ENCODE measurements at places on chromosomes 6 and 20.

GRCh38 chr6:27814665-27815424, 97.4 kb downstream of the OR2B2 start:
- DNase-seq = peak; percentile 97

DNA sequence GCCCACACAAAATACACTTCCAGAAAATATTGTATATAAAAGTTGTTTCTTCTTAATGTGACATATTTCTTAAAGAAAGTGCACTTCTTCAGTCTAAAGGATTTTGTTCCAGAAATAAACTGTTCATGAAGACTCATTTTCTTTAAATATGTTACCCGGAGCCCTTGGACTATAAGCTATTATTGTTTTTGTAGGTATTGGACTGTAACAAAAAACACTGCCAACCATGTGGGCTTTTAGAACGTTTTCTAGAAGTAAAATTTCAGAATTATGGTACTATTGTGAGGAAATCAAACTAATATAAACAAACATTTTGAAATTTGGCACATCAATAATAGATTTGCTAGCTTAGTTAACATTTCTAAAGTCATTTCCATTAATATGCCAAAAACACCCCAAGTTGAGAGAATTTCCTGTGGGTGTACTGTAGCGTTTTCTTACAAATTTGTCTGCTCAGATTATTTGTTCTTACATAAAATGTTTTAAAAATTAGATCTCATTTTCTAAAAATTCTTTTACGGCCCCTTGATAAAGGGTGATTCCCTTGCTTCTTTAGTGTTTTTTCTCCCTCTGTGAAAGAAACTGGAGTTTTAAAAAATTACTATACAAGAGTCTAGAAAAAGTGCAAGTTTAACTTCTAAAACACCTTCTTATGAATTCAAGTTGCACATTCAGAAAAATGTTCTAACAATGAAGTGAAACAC, 3.4 kb downstream of the NKX2-4 start:
- DNase-seq = no peak

GRCh38 chr20:60001108-60001507, 42.9 kb downstream of the CDH26 start:
- no peak for DNase-seq

- DNase-seq = no peak
These were observed 48.9 kb upstream of the EPHA7 start for GRCh38 chr6:93468291-93468690.

DNA sequence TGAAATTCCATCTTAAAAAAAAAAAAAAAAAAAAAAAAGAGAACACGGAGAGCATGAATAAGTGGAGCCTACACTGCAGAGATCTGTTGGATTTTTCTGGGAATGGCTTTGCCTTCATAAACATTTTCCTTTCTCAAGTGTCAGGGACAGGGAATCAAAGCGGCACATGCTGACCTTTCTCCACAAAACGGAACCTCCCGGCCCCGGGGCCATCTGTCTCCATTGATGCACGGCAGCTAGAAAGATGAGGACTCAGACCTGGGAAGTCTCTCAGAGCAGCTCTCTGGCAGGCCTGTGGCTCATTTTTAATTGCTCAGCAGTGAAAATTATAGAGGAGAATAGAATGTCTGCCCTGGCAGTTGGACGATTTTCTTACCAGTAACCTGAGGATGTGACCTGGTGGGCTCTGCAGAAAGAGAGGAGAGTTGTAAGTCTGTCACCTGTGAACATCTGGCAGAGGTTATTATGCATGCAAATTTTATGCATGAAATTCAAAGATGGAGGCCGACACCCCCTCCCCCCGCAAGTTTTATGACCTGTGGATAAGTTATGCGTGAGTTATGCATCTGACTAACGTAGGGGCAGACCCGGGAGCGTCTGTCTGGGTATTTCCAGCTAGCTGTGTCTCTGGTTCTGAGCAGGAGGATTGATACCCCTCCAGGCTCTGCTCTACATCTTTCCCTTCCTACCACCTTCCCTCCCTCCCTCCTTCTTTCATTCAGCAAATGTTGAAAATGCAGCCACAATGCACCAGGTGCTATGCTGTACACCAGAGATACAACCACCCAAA, 352.5 kb downstream of the CDH26 start:
- no peak for DNase-seq

GRCh38 chr6:159887146-159887545, 3.6 kb upstream of the MAS1 start:
- DNase-seq = no peak

DNA sequence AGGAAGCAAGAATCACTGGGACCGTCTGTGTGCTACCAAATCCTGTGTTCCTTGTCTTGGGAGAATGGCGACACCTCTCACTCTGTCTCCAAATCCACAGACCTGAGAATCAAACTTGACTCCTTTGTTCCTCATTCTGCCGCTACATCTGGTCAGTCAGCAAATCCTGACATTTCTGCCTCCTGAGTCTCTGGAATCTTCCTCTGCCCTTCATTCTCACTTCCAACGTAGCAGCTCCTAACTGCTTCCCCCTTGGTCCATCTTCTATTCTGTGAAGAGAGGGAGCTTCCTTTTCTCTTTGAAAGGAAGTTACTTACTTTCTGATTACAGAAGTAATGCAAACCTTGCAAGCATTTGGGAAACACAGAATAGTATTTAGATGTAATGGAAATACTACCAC, 37.7 kb downstream of the SYTL3 start:
- DNase-seq = no peak

DNA sequence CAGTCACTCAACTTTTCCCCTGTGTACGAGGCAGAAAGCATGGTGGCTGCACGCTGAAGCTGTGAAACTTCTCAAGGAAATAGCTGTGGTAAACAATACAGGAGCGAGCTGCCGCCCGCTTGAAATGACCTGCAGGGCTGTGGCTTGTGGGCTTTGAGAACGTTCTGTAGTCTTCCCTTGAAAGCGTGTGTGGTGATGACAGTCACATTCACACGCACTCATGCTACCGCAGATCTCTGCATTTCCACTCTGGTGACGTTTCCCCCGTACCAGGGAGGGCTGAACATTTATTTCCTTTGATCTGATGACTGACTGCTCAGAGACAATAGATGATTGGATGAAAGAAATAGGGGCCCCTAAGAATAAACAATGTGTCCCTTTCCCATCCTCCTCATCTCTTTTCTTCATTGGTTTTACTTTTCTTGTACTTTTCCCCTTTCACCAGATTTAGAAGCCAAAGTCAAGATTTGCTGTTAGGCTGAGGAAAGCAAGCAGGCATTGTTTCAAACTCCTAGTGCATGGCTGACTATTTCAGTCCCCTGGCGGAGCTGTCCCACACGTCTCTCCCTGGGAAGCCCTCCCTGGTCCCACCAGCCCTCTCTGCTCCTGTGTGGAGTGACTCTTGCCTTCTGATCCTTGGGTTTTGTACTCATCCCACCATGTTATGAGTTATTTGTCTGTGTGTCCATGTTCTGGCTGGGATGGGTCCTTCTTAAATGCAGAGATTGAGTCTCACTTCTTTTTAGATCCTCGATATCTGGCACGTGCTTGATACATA, 3.9 kb downstream of the SYTL3 start:
- no peak for DNase-seq

GRCh38 chr6:110547266-110547964, 71.0 kb upstream of the SLC22A16 start:
- DNase-seq = no peak

DNA sequence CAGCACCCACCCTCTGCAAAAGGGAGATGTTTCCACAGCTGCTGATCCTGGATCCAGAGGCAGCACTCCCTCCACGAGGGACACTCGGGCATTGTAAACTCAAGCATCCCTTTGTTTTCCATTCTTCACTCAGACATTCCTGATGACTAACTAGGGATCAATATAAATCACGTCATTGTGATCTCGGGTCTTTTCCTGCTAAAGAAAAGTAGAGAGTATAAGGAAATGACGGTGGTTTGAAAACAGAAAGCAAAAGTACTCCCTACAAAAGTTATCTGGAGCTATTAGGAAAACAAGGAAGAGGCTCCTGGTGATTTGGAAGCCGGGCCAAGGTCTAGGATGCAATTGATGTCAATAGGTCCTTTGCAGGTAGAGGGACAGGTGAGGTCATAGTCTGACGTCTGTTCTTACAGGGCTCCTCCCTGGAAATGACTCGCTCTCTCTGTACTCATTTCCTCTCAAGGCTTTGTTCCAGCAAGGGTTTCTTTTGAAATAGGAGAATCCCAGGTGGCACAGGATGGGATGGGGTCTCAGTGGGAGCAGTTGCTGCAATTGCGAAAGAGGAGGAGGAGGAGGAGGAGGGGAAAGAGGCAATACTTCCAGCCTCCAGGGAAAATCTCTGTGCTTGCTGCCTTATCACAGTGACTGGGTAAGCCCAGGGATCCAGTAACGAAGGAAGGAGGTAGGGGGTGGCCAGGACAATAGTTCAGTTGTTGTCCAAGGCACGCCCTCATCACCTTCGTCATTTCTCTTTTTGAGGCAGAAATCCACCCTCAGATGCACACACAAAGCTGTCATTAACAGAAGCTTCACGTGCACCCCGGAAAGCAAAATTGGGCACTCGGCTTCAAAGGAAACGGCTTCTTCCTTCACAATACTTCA, 222.8 kb downstream of the LY86 start:
- no peak for DNase-seq

GRCh38 chr6:87572883-87573282, 16.9 kb downstream of the RARS2 start:
- no peak for DNase-seq

- DNase-seq = no peak
These were observed 75.4 kb upstream of the FRMD1 start for GRCh38 chr6:168154263-168154917.

DNA sequence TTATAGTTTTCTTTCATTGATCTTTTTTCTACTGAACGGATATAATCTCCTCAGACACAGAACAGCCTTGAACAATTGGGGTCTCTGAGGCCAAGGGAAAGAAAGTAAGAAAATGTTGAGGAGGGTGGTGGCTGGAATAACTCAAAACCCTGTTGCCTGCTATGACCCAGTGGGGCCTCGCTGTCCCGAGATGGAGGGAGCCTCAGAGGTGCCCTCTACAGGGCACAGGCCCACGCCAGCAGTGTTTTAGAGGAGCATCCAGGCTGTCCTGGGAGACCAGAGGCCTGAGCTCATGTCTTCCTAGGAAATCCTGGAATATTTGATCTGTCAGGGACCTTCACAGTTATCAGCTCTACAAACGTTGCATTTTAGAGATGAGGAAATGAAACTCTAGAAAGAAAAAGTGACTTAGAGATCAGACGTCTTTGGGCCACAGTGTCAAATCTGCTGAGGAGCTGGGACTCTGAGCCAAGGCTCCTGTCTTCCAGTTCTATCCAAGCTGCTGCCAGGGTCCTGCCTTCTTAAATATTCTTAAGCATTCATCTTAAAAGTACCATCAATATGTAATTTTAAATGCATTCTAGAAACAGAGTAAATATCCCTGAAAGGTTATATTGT, 26.3 kb downstream of the ALDH5A1 start:
- peak; percentile 51 for DNase-seq

- DNase-seq = no peak
These were observed 437.8 kb downstream of the CDH26 start for GRCh38 chr20:60395991-60396390.

DNA sequence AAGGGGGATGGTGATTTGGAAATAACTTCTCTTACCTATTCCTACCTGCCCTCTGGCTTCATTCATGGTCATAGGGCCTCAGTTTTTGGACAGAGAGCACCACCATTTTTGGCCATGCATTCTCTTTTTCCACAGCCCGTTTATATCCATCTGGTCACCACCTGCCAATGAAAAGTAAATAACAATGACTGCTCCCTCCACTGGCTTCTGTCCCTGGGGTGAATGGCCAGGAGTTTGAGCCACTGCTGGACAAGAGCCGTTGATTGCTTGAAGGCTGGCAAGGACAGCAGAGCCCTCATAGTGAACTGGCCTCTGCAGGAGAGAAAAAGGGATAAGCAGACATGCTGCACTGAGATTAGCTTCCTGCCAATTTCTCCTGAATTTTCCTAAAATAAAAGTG, 261.8 kb downstream of the ADGB start:
- DNase-seq = no peak

DNA sequence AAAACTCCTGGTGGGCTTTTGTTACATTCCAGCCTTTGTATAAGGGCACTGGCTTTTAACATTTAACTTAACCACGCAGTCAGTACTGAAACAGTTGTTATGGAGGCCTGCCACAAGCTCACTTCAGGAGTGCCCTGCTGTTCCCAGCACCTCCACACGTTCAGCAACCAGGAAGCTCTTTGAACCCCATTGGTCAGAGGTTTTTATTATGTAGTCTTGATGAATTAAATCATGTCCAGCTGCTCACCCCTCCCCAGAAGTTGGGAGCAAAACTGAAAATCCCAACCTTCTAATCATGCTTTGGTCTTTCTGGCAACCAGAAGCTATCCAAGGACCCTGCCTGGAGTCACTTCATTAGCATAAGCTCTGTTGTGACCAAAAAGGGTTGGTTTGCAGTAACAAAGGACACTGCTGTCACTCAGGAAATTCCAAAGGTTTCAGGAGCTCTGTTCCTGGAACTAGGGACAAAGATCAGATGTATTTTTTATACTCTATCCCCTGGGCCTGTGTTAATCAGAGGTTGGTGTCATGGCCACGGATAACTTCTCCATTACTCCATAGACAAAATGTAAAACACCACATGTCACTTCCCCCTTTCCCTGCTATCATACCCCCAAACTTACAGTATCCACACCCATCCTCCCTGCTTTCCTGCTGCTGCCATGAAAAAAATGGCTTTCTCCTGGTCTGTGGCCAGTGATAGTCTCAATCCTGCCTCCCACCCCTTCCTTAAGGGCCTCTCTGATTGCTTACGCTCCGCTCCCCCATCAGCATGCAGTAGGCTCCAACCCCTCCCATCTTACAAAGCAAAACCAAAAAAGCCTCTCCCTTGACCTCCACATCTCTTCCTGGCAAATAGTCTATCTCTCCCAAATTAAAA, 3.1 kb downstream of the ARMC12 start:
- DNase-seq = no peak

- no peak for DNase-seq
These were observed 6.8 kb upstream of the HLA-B start for GRCh38 chr6:31363811-31364210.

DNA sequence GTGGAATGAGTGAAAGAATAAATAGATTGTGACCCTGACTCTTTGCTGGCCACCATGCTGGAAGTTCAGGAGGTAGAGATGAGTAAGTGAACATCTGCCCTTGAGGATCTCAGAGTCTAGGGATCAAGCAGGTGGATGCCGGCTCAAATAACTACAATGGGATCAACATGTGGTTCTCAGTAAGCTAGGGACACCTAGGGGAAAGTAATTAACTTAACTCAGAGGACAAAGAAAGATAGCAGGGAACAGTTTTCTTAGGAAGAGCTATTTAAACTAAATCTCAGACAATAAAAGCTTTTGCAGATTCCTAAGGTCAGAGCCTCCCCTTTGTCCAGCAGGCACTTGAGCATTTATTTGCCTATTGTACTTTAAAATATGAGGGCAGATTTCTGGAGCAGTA, 29.1 kb downstream of the SLC13A3 start:
- DNase-seq = no peak
